Caco-2 (cell line): ENCODE measurements at places on chromosomes 7 and 10. TPM values are rescaled to one million over a fixed set of nuclear protein-coding genes. Genes with fewer than 3 reads are reported as not detected.
A peak's percentile ranks its signal among the peaks of the same experiment; 100 is the strongest.

GRCh38 chr10:44801383-44802327 lies 109.5 kb upstream of the TMEM72 start:
- no peak overlapping the region for H3K27ac ChIP-seq
- H3K36me3 ChIP-seq = no peaks in the 10 kb centered on the region
- no peaks in the 10 kb centered on the region for H3K27me3 ChIP-seq
- no peak for DNase-seq
- no peaks in the 10 kb centered on the region for H3K4me1 ChIP-seq
- H3K4me3 ChIP-seq = no peak overlapping the region

GRCh38 chr7:105388356-105389087 lies at the start of gene SRPK2:
SRPK2 (minus strand) TSS chr7:105388921.
- H3K27me3 ChIP-seq = no peaks in the 10 kb centered on the region
- peak; percentile 84 for DNase-seq
- peak within 1 kb of the TSS; percentile 94 for H3K27ac ChIP-seq
- no peaks in the 10 kb centered on the region for H3K36me3 ChIP-seq
- H3K4me1 ChIP-seq = no peaks in the 10 kb centered on the region; the same call in 1 of the 2 replicates

The IMMP2L gene
- 9.5 and 14.8 TPM in 2 replicates for total RNA-seq

- no peaks in the 10 kb centered on the region for H3K36me3 ChIP-seq
- H3K4me1 ChIP-seq = no peaks in the 10 kb centered on the region
- H3K27ac ChIP-seq = no peak overlapping the region
These were observed 1.6 kb downstream of the SFMBT2 start for GRCh38 chr10:7409045-7409731.

- no peak overlapping the region for H3K4me3 ChIP-seq
- H3K27ac ChIP-seq = no peak overlapping the region
- no peaks in the 10 kb centered on the region for H3K4me1 ChIP-seq
These were observed 390.7 kb downstream of the DPP6 start for GRCh38 chr7:154442939-154443338.

DNA sequence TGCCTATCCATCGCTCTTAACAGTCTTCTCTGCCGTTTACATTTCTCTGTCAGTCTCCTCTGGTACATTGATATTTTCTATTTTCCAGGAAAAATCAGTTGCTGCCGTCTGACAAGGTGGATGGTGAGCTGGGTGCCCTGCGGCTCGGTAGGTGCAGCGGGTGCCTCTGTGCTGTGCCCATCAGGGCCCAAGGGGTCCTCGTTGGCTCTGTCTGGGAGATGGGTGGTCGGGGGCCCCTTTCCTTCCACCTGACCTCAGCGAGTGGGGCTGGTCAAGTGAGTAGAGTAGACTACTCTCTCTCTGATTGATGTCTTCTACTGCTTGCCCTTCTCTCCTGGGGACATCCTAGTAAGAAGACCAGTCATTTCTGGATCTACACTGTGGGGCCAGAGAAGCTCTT lies 57.4 kb downstream of the MINDY4 start:
- no peak overlapping the region for H3K27ac ChIP-seq
- no peak overlapping the region for H3K4me3 ChIP-seq
- H3K27me3 ChIP-seq = no peaks in the 10 kb centered on the region
- H3K4me1 ChIP-seq = 0 out of 2 replicates have a peak, but pooled peaks cover 4% of the 10 kb centered on the region
- no peak for DNase-seq

DNA sequence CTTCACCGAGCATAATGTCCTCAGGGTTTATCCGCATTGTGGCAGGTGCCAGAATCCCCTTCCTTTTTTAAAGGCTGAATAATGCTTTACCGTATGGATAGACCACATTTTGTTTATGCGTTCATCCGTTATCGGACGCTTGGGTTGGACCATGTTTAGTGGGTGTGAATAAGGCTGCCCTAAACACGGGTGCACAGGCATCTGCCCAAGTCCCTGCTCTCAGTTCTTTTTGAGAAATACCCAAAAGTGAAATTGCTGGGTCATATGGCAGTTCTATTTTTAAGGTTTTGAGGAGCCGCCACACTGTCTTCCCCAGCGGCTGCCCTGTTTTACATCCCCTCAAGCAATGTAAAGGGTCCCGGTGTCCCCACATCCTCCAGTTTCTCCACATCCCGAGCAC lies 121.6 kb downstream of the DYNC2I1 start:
- no peak overlapping the region for H3K4me3 ChIP-seq
- no peaks in the 10 kb centered on the region for H3K36me3 ChIP-seq
- no peak for DNase-seq
- no peaks in the 10 kb centered on the region for H3K4me1 ChIP-seq

The YWHAG gene
- total RNA-seq = 141 and 150 TPM in 2 replicates

GRCh38 chr10:60606343-60607080 lies 171.8 kb upstream of the CDK1 start:
- peaks cover 6% of the 10 kb centered on the region for H3K4me1 ChIP-seq
- DNase-seq = no peak
- H3K27ac ChIP-seq = no peak overlapping the region
- no peaks in the 10 kb centered on the region for H3K36me3 ChIP-seq

The LRGUK gene
- total RNA-seq = 0.09 TPM in 1 of 2 replicates, not detected in the other

DNA sequence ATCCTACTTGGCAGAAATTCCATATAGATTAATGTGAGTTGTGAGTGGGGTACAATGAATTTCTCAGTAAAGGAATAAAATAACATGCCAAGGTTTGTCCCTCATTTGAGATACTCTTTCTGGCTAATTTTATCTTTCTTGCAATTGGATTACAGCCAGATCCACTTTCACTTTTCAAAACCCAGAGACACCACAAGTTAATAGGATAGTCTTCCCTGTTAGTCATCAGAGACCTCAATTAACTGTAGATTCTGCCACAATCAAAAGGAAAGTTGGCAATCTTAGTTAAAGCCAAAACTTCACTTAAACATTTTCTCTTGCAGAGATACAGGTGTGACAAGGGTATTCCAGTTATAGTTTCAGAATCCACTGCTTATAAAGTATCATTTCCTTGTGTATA lies 91.4 kb upstream of the PHYHIPL start:
- no peak overlapping the region for H3K27ac ChIP-seq
- H3K4me3 ChIP-seq = no peak overlapping the region
- H3K36me3 ChIP-seq = no peaks in the 10 kb centered on the region
- no peaks in the 10 kb centered on the region for H3K27me3 ChIP-seq
- H3K4me1 ChIP-seq = peaks cover 8% of the 10 kb centered on the region; the same call in 1 of the 2 replicates
- no peak for DNase-seq

GRCh38 chr7:47516386-47516785 lies 65.5 kb downstream of the TNS3 start:
- H3K27me3 ChIP-seq = no peaks in the 10 kb centered on the region; the same call in 1 of the 2 replicates
- H3K4me1 ChIP-seq = peaks cover 47% of the 10 kb centered on the region
- H3K4me3 ChIP-seq = no peak overlapping the region
- H3K36me3 ChIP-seq = peaks cover 11% of the 10 kb centered on the region
- H3K27ac ChIP-seq = no peak overlapping the region

The ANKRD30A gene
- total RNA-seq = 0.14 TPM in 1 of 2 replicates, not detected in the other

The PDZD7 gene
- total RNA-seq = 1.4 and 1.5 TPM in 2 replicates

DNA sequence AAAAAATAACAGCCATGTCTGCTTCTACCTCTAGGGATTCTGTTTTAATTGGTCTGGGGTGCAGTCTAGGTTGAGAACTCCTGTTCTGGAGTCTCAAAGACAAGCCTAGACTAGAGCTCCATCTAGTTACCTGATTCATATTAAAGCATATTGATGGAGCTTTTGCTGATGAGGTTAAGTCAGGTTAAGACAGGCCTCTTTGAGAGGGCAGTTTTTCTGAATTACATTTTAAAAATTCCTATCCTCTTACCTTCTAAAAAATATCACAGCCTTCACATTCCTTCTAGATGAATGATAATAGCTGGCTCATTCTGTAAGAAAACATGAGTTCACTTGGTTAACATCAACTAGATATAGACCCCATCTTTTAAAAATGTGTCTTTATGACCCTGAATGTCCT lies 28.9 kb downstream of the MGAM start:
- H3K27ac ChIP-seq = no peak overlapping the region
- peaks cover 6% of the 10 kb centered on the region; the same call in 1 of the 2 replicates for H3K4me1 ChIP-seq
- no peak for DNase-seq
- H3K27me3 ChIP-seq = no peaks in the 10 kb centered on the region
- H3K4me3 ChIP-seq = no peak overlapping the region

DNA sequence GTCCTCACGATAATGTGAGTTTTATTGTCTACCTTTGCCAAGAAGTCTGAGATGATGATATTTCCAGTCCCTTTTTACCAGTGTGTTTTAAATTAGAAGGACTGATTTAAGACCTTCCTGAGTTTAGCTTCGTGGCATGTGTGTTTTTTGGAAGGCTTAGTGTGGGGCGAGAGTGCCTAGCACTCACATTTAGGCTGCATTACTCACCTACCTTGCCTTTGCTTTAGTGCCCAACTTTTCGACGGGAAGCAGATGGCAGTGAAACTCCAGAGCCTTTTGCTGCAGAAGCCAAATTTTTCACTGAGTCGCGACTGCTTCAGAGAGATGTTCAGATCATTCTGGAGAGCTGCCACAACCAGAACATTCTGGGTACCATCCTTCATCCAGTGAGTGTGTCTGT lies 50.9 kb downstream of the SND1 start:
- no peaks in the 10 kb centered on the region for H3K4me1 ChIP-seq
- H3K4me3 ChIP-seq = no peak overlapping the region
- DNase-seq = no peak
- peaks cover 1% of the 10 kb centered on the region for H3K36me3 ChIP-seq
- H3K27ac ChIP-seq = no peak overlapping the region

The ZNF25 gene
- total RNA-seq = 1.5 and 1.7 TPM in 2 replicates

DNA sequence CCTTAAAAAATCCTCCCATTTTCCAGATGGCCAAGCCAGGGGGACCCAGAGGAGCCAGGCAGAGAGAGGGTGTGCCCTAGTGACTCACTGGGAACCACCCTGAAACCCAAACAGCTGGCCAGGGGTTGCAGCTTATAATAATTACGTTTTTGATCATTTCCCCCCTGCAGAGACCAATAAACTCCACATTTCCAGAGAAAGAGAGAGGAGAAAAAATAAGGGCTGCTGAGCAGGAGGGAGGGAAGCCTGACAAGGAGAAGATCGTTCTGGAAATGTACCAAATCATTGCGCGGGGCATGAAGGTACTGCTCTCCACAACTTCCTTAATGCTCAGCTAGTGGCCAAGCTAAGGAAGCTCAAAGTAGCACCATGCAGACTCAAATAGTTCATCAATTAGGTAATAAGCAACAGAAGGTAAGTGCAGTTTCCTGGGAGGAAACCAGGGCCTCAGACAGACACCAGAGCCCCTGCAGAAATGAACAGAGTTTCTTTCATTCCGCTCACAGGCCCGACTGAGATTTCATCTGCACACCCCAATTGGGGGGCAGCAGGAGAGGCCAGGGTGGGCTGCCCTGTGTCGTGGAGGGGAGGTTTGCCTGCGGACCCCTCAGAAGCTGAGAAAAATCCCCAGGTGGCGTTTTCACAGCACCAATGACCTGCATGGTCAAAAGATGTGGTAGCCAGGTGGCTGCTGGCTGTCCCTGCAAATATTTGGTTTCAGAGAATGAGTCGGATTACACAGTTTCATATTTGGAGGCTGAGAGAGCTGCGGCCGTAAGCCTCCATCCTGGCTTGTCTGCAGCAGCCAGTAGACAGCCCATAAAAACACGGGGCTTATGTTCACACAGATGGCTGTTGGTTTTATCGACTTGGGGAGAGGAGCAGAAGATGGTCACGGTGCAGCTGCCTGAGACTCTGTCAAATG lies 153.2 kb upstream of the LYZL2 start:
- DNase-seq = no peak
- no peak overlapping the region for H3K4me3 ChIP-seq
- no peak overlapping the region for H3K27ac ChIP-seq
- no peaks in the 10 kb centered on the region for H3K36me3 ChIP-seq
- no peaks in the 10 kb centered on the region for H3K4me1 ChIP-seq

GRCh38 chr7:80869106-80869784 lies 49.6 kb downstream of the SEMA3C start:
- H3K4me3 ChIP-seq = no peak overlapping the region
- DNase-seq = no peak
- no peaks in the 10 kb centered on the region for H3K36me3 ChIP-seq
- H3K27me3 ChIP-seq = no peaks in the 10 kb centered on the region
- peak overlapping the region; percentile 49 for H3K27ac ChIP-seq

The TMEM225B gene
- 0.27 TPM in 1 of 2 replicates, not detected in the other for total RNA-seq

The NEUROG3 gene
- not detected in 2 replicates for total RNA-seq

DNA sequence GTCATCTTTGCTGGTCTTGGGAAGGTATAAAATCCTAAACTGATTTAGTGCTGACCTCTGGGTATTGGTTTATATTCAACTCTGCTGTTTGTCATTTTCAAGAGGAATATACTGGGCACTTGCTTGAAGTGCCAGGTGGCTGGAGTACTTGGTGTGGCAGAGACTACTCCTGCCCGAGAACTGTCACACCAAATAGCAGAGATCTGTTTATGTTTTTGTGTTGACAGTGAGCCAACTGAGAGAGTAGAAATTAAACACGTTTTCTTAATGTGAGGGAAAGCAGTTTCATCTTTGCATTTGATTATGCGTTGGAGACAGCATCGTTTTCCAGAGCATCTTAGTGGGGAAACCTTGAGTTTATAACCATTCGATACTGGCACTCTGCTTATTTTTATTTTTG lies 174.4 kb downstream of the CDCA7L start:
- H3K4me1 ChIP-seq = peaks cover 10% of the 10 kb centered on the region
- H3K4me3 ChIP-seq = no peak overlapping the region
- no peaks in the 10 kb centered on the region for H3K36me3 ChIP-seq
- H3K27ac ChIP-seq = no peak overlapping the region
- no peaks in the 10 kb centered on the region; the same call in 1 of the 2 replicates for H3K27me3 ChIP-seq
- DNase-seq = no peak

The CPEB3 gene
- total RNA-seq = 2.3 TPM in 2 replicates

The EIF4H gene
- 370 TPM in 2 replicates for total RNA-seq

The HTRA1 gene
- 0.70 and 1.1 TPM in 2 replicates for total RNA-seq

DNA sequence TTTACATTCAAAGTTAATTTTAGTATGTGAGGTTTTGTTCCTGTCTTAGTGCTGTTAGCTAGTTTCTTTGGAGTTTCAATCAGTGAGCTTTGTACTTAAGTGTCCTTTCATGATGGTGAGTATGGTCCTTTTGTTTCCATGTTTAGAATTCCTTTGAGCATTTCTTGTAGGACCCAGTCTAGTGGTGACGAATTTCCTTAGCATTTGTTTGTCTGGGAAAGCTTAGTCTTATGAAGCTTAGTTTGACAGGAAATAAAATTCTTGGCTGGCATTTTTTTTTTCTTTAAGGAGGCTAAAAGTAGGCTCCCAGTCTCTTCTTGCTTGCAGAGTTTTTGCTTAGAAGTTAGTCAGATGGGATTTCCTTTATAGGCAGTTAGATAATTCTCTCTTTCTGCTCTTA lies 209.2 kb upstream of the SEMA3C start:
- no peaks in the 10 kb centered on the region for H3K4me1 ChIP-seq
- DNase-seq = no peak
- peak overlapping the region; percentile 57 for H3K27ac ChIP-seq
- H3K27me3 ChIP-seq = no peaks in the 10 kb centered on the region
- no peak overlapping the region for H3K4me3 ChIP-seq
- no peaks in the 10 kb centered on the region for H3K36me3 ChIP-seq

DNA sequence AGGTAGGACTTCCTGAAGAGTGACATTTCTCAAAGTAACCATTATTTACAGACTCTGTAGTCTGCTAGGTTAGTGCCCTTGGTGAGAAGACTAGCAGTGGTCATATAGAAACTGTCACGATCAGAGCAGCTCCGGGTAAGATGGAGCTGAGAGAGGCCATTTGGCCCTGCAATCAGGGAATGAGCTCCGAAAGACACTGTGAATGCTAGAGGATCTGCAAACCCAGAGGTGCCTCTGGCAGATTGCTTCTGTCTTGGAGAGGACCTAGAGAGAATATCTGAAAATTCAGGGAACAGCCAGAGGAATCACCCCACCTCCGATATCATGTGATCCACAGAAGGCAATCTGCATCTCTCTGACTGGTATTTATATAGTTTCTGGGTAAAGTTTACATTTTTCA lies 246.9 kb upstream of the KMT2E start:
- H3K27ac ChIP-seq = no peak overlapping the region
- H3K4me3 ChIP-seq = no peak overlapping the region
- H3K27me3 ChIP-seq = no peaks in the 10 kb centered on the region
- DNase-seq = no peak

The GRM3 gene
- total RNA-seq = not detected in 2 replicates

- H3K27ac ChIP-seq = peak overlapping the region; percentile 82
- peaks cover 21% of the 10 kb centered on the region for H3K4me1 ChIP-seq
- H3K27me3 ChIP-seq = no peaks in the 10 kb centered on the region
- DNase-seq = peak; percentile 81
These were observed 319.8 kb upstream of the PHYHIPL start for GRCh38 chr10:58856508-58857240.
